Fibroblast of skin of abdomen (primary cell): ENCODE measurements at places on chromosomes 7 and 10.
A peak's percentile ranks its signal among the peaks of the same experiment; 100 is the strongest.

DNA sequence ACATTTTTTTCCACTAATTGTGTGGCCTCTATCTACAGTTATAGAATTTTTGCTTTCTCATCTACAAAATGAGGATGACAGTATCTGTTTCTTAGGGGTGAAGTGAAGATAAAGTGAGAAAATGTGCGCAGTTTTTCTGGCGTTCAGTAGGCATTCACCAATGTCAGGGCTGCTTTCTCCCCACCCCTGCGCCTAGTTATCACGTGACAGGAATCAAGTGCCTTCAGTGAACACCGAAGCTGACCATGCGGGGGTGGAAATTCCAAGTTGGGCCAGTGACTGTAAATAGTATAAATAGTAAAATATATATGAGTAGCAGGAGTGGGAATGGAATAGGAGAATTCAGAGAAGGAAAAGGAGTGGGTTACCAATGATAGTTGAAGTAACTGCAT is 77.4 kb downstream of the TAF3 start:
- no peak for DNase-seq

GRCh38 chr10:75189266-75190096 is 21.1 kb upstream of the VDAC2 start:
- DNase-seq: no peak

GRCh38 chr7:140625908-140626868 is 14.4 kb downstream of the DENND2A start:
- peak; percentile 98 for DNase-seq

- DNase-seq: no peak
Observed at GRCh38 chr7:139875821-139876241, 46.8 kb downstream of the TBXAS1 start.

GRCh38 chr7:144830024-144830785 is 5.6 kb downstream of the TPK1 start:
- DNase-seq: peak; percentile 64

GRCh38 chr7:99092064-99092720 is 51.7 kb downstream of the SMURF1 start:
- DNase-seq: no peak

GRCh38 chr10:35042783-35043182 is 47.4 kb downstream of the CUL2 start:
- no peak for DNase-seq

DNA sequence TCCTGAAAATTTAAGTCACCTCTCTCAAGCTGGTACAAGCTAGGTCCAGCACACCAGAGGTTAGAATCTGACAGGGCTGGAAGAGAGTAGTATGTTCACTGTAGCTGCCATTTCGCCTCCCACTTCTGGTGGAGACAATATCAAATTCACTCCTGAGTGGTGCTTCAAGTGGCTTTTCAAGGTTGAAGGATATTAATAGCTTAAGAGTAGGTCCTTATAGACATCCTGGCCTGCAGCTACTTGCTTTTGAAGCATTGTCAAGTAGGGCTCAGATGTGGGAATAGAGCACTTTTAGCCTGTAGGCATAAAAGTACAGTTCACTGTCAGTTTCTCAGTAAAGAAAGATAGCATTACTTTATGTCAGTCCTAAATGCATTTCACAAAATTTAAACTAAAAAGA is 270.5 kb upstream of the PLPP4 start:
- DNase-seq: no peak

DNA sequence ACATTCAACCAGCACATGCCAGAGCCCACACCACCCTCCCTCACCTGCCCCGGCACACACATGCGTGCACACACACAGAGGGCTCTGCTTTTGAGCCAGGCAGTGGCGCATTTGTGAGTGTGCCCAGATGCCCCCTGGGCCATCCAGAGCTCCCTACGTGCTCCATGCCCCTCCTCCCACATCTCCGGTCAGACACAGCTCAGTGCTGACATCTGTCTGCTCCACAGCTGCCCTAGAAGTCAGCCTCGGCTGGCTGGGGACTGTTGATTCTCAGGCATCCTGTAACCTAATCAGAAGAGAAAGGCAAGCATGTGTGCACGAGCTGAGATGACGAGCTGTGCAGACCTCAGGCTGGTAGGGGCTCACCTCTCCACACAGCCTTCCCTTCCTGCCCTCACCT is 135.1 kb downstream of the ZMIZ1 start:
- no peak for DNase-seq

GRCh38 chr7:138853448-138853847 is 55.5 kb upstream of the ATP6V0A4 start:
- no peak for DNase-seq

DNA sequence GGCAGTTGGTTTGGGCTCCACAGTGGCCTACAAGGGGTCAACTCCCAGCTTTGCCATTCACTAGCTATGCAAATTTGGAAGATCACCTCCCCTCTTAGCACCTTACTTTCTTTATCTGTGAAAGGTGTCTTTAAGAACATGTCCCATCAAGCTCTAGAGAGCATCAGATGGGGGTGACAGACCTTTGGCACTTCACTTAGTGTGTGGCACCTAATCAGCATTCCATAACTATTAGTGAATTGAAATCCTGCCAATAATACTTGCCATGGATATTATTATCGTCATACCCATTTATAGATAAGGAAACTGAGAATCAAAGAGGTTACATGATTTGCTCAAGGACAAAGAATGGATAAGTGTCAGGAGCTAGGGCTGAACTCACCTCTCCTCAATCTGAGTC is 51.9 kb downstream of the PLPP4 start:
- no peak for DNase-seq

GRCh38 chr10:12320892-12321291 is 28.5 kb upstream of the CAMK1D start:
- no peak for DNase-seq

DNA sequence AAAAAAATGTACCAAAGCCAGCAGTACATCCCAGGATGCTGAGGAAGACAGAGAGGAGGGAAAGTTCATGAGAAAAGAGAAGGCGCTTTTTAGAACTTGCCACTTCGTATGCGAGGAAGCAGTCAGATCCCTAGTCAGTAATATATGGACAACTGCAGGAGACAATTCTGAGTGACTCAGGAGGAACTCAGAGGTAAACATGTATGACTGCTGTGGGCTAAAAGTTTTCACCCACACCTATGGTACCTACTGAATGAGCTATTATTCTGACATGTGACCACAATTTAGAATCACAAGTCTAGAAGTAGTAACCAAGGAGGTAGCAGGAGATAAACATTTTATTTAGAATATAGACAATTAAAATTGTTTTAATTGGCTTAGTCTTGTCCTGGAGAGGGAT is 126.5 kb downstream of the ICA1 start:
- DNase-seq: no peak

- DNase-seq: no peak
Observed at GRCh38 chr10:125344573-125345171, 184.3 kb upstream of the CTBP2 start.

DNA sequence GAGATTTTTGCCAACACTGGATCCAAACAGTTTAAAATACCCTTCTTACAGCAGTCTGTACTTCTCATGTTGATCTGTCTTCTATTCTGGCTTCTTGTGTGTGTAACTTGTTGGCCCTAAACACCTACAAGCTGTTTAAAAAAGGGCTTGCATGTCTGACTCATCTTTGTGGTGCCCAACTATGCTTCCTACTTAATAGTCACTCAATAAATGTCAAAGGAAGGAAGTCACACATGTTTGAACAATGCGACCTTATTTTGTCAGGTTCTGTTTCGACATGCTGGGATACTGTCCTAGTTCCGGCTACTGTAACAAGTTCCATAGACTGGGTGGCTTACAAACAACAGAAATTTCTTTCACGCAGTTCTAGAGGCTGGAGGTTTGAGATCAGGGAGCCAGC is 9.4 kb upstream of the GRK5 start:
- DNase-seq: peak; percentile 42

DNA sequence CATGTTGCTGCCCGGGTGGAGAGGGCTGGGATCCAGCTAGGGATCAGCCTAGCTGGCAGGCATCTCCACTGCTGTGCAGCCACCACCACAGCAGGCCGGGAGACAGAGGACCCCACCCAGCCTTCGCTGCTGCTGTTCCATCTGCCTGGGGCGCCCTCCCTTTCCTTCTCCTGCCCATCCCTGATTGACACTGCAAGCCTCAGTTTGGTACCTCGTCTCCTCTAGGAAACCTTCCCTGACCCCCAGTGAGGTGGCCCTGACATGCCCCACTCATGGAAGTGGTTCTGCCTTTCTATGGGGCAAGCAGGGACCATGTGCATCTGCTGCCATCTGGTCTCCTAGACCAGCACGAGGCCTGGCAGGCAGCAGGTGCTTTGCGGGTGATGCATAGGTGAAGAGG is 30.4 kb upstream of the DPYSL4 start:
- DNase-seq: no peak

DNA sequence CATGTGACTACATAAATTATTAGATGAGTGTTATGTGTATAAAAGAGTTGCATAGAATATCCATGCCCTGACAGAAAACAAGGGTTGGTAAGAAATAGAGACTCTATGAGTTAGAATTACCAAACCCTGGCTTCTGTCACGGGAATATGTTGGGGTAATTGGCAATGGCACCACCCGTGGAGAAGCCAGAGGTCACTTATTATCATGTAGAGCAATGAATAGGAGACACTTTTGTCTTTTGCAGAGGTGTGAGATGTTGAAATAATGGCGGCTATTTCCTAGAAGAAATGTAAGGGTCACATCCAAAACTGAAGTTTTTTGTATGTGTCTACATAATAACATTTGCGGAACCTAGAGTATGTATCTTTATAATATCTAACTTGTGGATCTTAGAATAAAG is 35.3 kb downstream of the ABCB5 start:
- no peak for DNase-seq

DNA sequence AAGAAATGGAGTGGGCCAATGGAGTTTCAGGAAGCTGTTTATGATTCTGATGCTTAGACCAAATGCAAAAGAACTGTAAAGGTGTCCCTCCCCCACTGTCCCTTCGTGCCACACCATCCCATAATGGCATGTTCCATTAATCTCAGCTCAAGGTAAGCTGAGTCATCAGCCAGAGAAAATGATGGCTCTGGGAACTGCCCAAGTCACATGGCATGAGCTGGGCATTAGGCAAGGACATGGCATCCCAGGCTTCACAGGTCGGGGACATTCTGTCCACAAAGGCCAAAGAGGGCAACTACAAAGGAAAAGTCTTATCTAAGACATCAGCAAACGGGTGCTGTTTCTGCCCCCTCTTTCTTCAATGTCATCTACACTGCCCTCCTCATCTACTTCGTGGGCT is 44.9 kb downstream of the DLG5 start:
- no peak for DNase-seq

DNA sequence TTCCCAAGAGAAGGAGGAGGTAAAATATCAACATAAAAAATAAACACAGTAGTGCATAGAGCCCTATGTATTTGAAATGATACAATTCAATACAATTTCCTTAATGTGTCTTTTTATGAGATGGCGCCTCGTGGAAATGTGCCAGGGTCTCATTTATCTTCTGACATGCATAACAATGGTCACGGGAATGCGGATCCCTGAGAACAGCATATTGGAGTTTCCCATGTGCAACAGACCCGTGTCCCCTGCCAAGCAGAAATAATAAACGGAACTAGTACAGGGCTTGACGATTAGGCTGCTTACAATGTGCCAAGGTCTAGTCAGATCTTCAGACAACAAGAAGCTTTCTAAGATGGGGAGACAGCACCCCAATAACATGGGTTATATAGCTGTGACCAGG is 217.9 kb downstream of the ARHGAP21 start:
- DNase-seq: no peak
